ENCODE measurements at places on chromosomes 13 and 19. TPM values are rescaled to one million over a fixed set of nuclear protein-coding genes. Genes with fewer than 3 reads are reported as not detected.

Gene JSRP1
- 0.45 TPM for polyA plus RNA-seq

Gene NLRP12
- polyA plus RNA-seq: 0.26 TPM

Gene ZNF880
- polyA plus RNA-seq: 29.7 TPM

GRCh38 chr19:23699521-23699860 lies 12.5 kb upstream of the ZNF675 start:
- DNase-seq: no peak

DNA sequence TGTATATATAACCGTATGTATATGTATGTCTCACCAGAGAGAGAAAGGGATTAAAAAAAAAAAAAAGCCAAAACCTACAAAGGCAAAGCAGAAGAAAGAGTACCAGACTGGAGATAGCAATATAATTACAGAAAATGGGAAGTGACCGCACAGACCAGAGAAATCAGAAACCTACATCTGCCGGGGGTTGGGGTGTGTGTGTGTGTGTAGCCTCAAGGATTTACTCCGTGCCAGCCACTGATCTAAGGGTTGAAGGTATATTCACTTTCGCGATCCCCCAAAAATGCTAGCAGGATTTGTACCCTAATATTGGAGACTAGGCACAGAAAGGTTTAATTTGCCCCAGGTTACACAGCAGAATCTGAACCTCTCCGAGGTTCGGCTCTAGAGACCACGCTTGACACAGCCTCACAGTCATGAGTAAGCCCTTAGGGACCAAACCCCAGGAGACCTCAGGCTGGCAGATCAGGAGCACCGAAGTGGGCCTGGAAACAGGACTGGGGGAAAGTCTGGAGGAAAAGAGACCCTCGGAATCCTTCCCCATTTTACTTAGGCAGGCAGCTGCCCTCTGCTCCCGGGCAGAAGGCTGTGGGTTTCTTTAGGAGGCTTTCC lies 14.8 kb downstream of the ARL11 start:
- DNase-seq: no peak

- DNase-seq: no peak
These were observed 4.8 kb downstream of the ATP4A start for GRCh38 chr19:35558400-35559280.

DNA sequence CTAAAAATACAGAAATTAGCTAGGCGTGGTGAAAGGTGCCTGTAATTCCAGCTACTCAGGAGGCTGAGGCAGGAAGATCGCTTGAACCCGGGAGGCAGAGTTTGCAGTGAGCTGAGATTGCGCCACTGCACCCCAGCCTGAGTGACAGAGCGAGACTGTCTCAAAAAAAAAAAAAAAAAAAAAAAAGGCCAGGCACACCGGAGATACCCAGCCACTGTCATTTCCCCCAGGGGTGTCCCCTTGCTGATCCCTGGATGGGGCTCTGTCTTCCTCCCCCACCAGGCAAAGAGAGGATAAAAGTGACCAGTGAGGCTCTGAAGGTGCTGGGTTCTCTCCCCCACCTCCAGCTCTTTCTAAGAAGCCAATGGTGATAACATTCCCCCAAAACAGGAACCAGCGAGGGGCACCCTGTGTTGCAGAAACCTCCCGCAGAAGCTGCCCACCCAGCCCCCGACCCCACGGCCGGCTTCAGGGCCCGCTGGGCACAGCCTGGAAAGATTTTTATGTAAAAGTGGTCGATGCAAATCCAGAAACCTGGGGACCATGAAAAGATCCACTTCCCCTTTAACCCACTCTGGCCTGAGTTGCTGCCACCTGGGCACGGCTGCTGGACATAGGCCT lies 61.4 kb upstream of the KLF2 start:
- DNase-seq: no peak

Gene GNG7
- 4.9 TPM for polyA plus RNA-seq

Gene ZNF568
- polyA plus RNA-seq: 24.8 TPM

DNA sequence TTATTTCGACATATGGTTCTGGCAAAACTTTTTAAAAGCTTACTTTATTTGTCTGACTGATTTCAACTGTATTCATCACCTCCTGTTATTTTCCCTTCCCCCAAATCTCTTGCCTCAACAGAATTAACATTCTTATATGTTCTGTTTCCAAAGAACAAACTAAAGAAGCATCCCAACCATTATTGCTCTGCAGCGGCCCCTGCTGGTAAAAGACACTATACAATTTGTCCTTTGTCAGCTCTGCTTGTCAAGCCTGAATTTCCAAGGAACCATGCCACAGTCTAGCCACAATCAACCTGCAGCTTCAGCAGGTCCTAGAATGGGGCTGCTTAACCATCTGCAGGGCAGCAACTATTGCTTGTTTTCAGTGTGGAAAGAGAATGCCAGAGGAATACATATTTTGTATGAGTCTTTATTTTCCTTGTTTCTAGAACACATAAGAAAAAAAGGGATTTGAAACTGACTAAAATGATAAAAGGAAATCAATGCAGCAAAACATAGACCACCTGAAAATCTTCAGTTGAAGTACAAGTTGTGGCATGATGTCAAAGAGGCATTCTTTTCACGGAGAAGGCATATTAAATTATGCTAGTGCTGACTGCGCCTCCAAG lies 845.3 kb downstream of the DIAPH3 start:
- DNase-seq: peak; percentile 66
